ENCODE measurements at places on chromosomes 6 and 20. TPM values are rescaled to one million over a fixed set of nuclear protein-coding genes. Genes with fewer than 3 reads are reported as not detected.
A peak's percentile ranks its signal among the peaks of the same experiment; 100 is the strongest.

The LY6G6D gene
- not detected for total RNA-seq

The LINC00237 gene
- total RNA-seq = not detected

The IPCEF1 gene
- 102 TPM for total RNA-seq

GRCh38 chr20:40746251-40746650 is 57.2 kb upstream of the MAFB start:
- no peak for DNase-seq

DNA sequence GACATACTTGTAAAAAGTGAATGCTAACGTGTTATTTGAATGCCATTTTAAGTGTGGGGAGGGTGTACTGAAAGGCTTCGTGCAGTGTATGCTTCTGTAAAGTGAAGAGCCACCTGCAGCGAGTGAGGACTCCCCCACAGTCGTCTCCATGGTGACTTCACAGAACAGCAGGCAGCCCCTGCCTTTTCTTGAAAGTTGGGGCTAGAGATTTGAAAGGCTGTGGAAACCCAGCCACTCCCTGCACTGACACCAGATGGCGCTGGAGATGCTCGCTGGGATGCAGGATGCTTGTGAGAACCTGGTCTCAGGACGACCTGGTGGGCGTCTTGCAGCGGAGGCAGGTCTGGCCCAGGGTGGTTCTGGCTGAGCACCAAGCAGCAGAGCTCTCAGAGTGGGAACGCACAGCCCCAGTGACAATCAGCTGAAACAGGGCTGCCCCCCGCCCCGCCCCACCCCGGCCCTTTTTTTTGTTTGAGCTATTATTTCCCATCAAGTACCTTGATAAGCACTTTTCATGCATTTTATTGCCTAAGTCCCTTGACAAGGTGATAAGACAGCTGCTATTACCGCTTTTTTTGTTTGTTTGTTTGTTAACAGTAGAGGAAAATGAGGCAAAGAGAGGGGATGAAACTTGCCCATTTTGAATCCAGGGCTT is 150.3 kb downstream of the SYCP2 start:
- DNase-seq = no peak

DNA sequence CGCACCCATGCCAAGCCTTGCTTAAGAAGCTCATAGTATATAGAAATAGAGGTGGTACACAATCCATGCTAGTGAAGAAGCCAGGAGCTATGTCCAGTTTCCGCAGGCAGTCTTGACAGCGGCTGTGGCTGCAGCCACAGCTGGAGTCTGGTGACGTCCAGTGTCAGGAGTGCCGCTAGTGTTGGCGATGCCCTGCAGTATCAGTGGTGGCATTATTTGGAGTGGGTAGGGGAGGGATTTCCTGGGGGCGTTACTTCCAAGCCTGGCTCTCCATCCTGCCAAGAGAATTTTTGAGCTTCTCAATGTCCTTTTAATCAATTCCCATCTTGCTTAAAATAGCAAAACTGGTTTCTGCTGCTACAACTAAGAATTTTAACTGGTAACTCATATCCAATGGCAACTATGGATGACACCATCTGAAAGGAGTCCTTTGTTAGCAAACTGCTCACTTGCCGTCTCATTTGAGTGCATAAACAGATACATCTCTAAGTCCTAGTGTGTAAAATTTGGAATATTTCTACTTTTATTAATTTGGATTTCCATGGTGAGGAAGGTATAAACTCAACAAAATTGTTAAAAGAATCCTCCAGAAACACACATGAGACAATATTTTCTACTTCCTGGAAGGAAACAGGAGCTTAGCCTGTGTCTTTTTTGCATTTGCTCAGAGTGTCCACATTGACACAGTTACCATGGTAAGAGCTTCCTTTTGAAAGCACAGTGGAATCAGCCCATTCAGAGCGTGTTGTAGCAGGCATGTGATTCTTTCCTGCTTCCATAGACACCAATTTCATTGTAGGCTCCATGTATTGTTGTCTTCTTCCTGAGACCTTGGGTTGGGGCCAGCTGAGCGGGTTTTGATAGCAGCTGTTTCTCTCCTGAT is 44.6 kb upstream of the PXDC1 start:
- DNase-seq = no peak

- no peak for DNase-seq
Measured at GRCh38 chr6:56279331-56280080, 32.1 kb upstream of the COL21A1 start.

- peak; percentile 78 for DNase-seq
Measured at GRCh38 chr6:33632558-33633039, 11.5 kb downstream of the ITPR3 start.

DNA sequence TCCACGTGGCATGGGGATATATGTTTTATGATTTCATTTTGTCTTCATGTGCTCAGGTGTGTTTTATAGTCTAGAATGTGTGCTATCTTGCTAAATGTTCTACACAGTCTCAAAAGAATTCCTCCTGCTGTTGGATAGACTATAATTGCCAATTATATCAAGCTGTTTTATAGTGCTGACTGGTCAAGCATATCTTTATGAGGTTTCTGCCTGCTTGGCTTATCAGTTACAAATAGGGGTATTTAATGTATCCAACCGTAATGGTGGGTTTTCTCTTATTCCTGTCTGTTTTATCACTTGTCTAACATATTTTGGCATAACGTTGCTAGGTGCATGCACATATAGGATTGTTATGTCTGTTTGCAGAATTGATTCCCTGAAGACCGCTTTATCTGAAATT is 201.3 kb downstream of the EYS start:
- DNase-seq = no peak

DNA sequence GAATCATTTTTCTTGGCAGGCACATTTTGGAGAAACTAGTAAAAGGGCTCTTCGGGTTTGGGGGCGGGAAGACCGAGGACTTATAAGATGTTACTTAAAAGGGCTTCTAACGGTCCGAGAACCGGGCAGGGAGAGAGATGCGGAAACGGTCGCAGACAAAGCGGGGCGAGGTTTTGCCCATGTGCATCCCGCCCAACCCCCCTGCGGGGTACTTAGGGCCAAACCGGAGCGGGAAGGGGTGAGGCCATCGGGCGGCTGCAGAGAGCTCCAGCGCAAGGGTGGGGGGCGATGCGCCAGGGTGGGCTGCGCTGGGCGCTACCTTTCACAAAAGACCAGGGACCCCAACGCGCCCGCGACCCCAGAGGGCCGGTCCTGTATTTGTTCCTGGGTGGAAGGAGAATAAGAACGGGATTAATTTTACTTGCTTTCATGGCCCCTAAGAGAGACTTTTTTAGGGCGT is 616 bp downstream of the TUBB start:
- peak; percentile 75 for DNase-seq

DNA sequence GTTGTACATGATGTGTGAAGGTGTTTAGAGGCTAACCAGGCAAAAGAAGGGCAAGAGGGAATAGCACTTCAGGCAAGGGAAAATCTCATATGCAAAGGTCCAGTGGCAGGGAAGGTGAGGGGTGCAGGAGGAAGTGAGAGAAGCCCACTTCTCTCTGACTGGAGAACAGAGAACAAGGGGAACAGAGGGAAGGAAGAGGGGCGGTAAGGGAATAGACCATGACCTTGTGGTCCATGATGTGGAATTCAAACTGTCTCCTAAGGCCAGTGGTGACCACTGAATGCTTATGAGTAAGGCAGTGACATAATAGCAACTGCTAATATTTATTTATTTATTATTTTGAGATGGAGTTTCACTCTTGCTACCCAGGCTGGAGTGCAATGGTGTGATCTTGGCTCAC is 20.6 kb upstream of the SLC9A8 start:
- no peak for DNase-seq

Data from naive thymus-derived CD8-positive, alpha-beta T cell (primary cell).